Ascending aorta (tissue), 2 donors: ENCODE measurements at places on chromosomes 12 and 14. TPM values are rescaled to one million over a fixed set of nuclear protein-coding genes. Genes with fewer than 3 reads are reported as not detected.

DNA sequence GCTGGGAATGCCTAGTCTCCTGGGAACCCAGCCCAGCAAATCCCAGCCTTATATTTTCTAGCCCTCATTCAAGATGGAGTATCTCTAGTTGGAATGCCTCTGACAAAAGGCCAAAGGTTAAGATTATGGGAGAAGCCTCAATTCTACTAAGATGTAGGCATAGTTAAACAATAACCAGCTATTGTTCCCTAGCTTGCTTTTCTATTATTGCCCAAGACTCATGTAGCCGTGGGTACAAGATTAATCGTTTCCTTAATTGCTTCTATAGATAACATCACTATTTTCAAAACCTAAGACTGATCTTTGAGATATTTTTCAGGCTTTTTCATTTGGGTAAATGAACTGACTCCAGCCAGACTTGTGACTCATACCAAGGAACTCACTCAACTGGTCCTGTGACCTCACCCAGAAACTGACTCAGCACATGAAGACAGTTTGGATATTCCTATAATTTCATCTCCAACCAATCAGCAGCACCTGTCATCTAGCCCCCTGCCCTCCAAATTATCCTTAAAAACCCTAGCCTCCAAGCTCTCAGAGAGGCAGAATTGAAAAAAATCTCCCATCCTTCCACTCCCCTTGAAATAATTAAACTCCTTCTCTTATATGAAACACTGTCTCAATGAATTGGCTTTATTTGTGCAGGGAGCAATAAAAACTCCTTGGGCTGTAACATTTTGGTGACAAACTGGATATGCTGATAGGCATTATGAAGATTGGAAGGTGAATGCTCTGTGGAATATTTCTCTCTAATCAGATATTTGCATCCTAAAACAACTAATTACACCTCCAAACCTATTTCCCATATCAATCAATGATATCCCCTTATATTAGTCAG, 589.0 kb downstream of the C12orf50 start:
- no peak overlapping the region for H3K4me3 ChIP-seq
- H3K4me1 ChIP-seq, result no peaks in the 10 kb centered on the region
- peak; percentile 64 for DNase-seq
- H3K36me3 ChIP-seq, result no peaks in the 10 kb centered on the region

COCH gene
- 0.11 TPM for total RNA-seq

DNA sequence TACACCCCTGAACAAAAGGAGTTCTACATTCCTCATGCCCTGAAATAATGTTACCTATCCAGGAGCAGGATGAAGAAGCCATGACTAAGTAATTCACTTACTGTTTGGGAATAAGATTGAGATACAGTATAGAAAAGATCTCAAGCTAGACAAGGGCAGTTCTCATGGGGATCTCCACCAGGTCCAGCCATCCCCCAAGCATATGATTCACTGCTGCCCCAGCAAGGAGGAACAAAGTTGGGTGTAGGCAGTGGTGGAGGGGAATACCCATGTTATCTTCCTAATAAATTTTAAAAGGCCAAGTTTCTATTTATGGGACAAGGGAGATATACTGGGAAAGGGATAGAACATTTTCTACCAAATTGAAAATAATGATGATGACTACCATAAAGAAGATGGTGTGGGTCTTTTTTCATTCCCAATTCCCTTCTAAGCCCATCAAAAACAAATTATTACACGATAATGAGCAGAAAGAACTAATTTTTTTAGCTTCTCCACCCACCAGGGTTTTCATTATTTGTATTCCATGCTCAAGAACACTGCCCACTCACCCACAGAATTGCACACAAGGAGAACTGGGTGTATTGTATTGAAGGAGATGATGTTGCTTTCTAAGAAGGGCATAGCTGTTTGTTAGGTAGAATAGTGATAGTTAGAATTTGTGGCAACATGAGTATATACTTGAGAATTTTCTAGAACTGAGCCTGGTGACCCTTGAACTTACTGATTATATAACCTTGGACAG, 204.6 kb downstream of the BTG1 start:
- no peaks in the 10 kb centered on the region for H3K27me3 ChIP-seq
- H3K4me1 ChIP-seq, result no peaks in the 10 kb centered on the region
- no peak overlapping the region for H3K27ac ChIP-seq
- H3K36me3 ChIP-seq, result no peaks in the 10 kb centered on the region
- H3K4me3 ChIP-seq, result no peak overlapping the region
- no peak for DNase-seq

SDR9C7 gene
- total RNA-seq, result not detected

RPGRIP1 gene
- not detected for total RNA-seq
